ENCODE measurements at places on chromosomes 13 and 19.
A peak's percentile ranks its signal among the peaks of the same experiment; 100 is the strongest.

GRCh38 chr13:84662491-84662890 lies 780.2 kb upstream of the SLITRK1 start:
- DNase-seq: no peak

GRCh38 chr19:13764821-13765394 lies 586 bp downstream of the MRI1 start:
- DNase-seq: peak; percentile 26

DNA sequence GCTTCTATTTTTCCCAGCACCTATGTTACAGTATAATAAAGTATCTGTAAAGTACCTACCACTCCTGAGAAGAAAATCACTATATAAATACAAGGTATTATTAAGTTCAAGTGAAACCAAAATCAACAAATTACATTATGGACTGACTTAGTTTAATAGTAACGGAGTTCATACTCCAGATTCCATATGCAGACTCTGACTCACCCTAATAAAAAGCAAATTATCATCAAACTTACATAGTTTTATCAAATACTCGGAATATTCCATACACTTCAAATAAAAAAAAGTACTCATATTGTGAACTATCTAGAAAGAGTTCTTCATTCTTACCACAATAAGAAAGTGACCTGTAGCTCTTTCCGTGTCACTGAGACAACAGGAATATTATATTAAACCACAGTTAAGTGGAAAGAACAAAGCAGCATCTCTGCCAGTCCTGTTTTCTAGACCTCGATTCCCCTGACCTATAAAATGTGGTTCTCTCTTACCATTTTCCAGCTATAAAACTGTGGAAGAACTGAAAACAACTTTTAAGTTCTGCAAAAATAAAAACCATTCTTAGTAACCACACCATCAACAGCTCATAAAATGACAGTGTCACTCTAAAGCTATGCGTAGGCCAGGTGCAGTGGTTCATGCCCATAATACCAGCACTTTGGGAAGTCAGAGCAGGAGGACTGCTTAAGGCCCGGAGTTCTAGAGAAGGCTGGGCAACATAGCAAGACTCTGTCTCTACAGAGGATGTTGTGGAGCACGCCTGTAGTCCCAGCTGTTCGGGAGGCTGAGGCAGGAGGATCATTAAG lies 42.6 kb downstream of the USP12 start:
- no peak for DNase-seq

DNA sequence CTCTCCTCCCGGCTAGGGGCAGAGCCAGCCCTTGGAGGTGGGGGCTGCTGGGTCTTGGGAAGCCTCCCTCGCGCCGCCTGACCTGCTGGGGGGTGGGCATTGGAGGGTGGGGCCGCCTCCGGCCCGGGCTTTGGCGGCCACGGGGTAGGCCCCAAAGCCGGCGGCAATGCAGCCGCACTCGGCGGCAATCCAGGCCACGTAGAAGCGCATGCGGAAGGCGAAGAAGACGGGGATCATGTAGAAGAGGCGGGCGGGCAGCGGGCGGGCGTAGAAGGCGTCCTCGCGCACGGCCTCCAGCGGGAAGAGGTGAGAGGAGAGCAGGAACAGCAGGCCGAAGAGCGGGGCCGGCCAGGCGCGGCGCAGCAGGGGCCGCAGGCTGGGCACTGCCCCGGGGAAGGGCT lies 7.7 kb upstream of the TMC4 start:
- DNase-seq: no peak

- no peak for DNase-seq
Measured at GRCh38 chr19:17194608-17195007, 20.5 kb upstream of the USE1 start.

GRCh38 chr13:33992881-33993336 lies 175.0 kb downstream of the RFC3 start:
- no peak for DNase-seq

DNA sequence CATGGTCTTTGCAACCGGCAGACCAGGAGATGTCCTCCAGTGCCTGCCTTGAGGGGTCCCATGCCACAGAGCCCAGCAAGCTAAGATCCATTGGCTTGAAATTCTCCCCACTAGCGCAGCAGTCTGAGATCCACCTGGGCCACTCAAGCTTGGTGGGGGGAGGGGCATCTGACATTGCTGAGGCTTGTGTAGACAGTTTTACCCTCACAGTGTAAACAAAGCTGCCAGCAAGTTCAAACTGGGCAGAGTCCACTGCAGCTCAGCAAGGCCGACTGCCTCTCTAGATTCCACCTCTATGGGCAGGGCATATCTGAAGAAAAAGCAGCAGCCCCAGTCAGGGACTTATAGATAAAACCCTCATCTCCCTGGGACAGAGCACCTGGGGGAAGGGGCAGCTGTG lies 32.0 kb upstream of the ITM2B start:
- no peak for DNase-seq

GRCh38 chr13:95677564-95678266 lies 776 bp downstream of the DNAJC3 start:
- no peak for DNase-seq

- DNase-seq: peak; percentile 35
Measured at GRCh38 chr19:16386619-16387240, 62.1 kb downstream of the KLF2 start.

DNA sequence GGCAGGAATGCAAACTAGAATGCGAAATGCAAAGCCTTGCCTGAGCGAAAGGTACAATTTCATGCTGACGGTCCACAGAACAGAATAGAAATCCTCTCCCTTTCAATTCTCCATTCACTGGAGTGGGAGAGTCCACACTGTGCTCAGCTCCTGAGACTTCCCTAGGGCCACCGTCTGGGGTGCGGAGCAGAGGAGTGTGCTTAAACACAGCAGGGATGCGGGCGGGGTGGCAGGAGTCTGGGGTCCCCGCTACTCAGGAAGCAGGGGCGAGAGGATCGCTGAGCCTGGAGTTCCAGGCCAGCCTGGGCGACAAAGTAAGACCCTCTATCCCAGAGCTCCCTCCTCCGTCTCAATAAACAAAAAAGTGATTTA lies 552 bp upstream of the ZNF816 start:
- no peak for DNase-seq

GRCh38 chr19:31266196-31266595 lies 83.0 kb downstream of the TSHZ3 start:
- DNase-seq: no peak

DNA sequence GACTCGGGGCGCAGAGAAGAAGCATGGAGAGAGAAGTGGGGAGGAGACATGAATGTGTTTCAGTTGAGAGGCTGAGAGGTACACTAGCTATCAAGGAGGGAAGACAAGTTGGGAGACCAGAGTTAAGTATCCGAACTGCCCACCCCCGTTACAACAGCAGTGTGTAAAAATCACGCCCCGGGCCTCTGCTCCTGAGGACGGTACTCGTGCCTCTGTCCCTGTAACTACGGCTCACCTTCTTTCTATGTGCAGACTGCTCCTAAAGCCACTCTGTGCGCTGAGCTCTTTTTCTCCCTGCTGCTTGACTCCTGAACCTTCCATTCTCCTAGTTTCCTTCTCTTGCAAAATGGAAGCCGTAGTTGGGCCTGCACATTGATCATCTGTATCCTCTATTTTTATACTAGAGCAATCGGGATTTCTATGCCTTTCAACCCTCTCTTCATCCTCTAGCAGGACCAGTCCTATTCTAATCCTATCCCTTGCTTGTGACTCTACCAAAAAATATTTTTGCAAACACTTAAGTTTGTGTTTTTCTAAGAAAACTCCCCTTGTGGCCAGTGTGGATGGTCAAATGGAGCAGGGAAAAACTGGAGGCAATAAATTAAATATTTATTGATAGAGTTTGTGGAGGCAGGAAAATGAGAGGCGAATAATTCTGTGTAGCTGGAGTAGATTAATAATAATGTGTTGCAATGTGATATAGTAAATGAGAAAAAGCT lies 569 bp downstream of the POLR1D start:
- no peak for DNase-seq

GRCh38 chr19:8569066-8569771 lies 8.0 kb downstream of the MYO1F start:
- peak; percentile 96 for DNase-seq

DNA sequence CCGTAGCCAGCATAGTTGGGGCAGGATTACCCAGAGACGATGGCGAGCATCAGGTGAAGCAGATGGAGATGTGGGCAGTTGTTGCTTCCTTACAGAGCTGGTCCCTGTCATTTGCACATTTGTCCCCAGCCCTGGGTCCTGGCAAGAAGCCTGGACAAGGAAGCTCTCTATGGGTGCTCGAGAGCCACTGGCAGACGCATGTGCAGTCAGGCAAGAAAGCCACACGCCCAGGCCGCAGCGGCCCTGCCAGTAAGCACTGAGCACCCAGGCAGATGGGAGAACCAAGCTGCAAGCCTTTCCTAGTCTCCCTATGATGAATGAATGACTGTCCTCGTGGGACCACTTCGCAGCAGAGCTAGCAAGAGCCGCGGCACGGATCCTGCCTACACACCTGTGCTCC lies 182.8 kb downstream of the FOXO1 start:
- DNase-seq: no peak

DNA sequence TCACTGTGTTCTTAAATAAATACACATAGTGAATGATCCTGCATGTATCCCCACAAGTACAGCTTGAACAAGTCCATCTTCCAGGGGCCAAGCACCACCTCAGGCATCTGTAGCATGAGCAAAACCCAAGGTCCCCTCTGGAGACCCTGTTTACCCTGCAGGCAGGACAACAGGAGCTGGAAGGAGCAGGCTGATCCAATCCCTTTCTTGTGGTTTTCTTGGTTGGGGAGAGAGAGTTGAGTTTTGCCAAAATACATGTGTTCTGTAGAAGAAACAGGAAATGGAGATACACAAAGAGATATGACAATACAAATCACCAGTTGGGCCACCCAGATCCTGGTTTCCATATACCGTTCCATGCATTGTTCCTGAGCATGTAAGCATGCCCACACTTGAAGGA lies 92.8 kb downstream of the SHISA2 start:
- no peak for DNase-seq

- DNase-seq: no peak
Measured at GRCh38 chr13:111292710-111293485, 27.5 kb upstream of the TEX29 start.

- peak; percentile 22 for DNase-seq
Measured at GRCh38 chr19:44988896-44989556, 12.2 kb upstream of the RELB start.

- DNase-seq: no peak
Measured at GRCh38 chr19:45958769-45959516, 14.7 kb downstream of the NOVA2 start.

DNA sequence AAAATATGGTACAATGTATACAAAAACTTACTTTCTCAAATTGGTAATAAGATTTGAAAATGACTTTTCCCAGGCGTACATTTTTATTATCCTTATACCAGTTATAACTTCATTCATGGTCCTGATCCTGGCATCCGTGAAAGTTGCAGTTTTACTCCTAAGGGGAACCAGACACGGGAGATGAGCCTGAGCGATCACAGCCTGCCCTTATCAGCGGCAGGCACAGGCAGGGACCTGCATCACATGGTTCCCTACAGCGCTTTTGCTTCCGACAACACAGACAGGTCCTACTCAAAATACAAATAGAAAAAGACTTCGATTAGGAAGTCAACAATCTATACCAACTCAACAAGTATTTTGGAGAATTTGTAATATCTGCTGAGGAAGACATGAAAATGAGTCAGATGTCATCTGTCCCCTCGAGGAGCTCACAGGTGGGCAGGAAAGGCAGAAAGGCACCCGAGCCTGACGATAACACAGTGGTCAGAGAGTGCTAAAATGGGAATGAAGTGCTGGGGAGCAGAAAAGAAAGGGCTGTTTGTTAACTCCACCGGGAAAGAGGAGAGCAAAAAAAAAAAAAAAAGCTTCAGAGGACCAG lies 93.4 kb downstream of the ABCC4 start:
- no peak for DNase-seq
